ENCODE measurements at places on chromosomes 16 and 17.
A peak's percentile ranks its signal among the peaks of the same experiment; 100 is the strongest.

DNA sequence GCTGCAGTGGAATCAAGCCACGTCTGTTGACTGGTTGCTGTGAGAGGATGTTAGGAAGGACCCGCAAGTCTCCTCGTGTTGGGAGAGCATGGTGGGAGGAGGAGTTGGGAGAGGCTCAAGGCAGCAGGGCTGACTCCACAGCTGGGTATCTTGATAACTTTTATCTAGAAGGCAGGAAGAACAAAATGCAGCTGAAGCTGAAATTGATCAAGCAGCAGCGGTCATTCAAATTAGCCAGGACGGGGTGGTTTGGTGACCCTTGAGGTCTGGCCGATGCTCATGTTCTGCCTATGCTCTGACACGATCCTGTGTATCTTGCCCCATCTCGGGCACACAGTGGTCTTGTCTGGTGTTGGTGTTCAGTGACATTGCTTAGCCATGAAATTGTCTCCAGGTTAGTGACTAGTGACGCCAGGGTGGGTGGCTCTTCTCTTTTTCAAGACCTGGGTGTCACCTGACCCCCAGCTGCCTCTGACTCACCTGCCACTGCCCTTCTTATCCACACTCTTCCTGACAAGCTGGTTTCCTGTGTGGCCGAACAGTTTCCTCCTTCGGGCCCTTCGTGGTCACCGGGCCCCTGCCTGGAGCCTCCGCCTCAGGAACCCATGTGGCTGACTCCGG lies 19.1 kb downstream of the NPTX1 start:
- DNase-seq = no peak

GRCh38 chr16:53946746-53947386 lies 242.9 kb downstream of the FTO start:
- DNase-seq = no peak

GRCh38 chr17:60149691-60150582 lies at the start of gene CA4:
CA4 (plus strand) TSS chr17:60149973; CDS start chr17:60150035, 62 bp downstream.
- no peak for DNase-seq

DNA sequence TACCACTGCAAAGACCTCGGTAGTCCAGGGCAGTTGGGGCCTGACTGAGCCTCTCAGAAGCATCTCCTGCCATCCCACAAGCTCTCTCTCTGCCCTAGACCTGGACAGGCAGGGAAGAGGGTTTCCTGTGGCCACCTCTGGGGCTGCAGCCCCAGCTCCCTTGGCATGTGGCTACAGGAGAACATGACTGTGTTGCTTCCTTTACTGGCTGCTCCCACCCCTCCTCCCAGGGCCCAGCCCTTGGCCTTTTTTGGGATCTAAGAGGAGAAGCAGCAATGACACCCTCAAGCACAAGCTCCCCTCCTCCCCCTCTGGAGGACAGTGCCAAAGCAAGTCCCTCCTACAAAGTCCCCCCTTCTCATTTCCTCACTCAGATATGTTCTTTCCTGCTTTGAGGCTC lies 5.6 kb downstream of the MRPL27 start:
- no peak for DNase-seq

- DNase-seq = no peak
Measured at GRCh38 chr17:41539071-41539492, 11.0 kb upstream of the KRT19 start.

- peak; percentile 6 for DNase-seq
Measured at GRCh38 chr17:36687736-36688135, 86.4 kb downstream of the MRM1 start.

DNA sequence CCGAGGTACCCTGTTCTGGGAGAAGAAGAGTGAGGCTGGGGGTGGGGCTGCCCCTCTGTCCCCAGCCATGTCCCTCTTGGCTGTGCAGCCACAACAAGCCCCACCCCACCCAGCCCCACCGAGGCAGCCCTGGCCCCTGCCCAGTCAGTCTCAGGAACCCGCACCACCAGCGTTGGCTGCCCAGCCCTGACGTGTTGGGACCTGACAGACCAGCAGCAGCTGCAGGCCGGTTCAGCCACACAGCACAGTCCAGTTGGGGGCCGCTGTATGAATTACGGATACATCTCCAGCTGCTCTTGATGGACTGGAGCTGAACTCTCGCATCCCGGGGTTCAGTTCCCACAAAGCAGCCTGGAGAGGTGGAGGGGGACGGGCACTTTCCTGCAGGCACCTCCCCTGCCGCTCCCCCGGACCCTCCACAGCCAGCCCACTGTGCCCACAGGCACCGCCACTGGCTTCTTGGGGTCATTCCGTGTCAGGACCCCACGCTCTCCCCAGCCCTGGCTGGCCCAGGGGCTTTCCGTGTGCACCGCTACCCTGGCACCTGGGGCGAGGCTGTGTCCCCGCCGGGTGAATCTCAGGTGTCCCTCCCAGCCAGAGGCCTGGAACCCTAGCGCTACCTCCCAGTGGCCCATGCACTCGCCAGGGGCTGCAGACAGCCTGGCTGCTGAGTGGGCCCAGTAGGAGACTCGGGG lies 7.1 kb downstream of the CDH15 start:
- DNase-seq = no peak

GRCh38 chr17:10527419-10527818 lies 9.1 kb upstream of the MYH1 start:
- no peak for DNase-seq

DNA sequence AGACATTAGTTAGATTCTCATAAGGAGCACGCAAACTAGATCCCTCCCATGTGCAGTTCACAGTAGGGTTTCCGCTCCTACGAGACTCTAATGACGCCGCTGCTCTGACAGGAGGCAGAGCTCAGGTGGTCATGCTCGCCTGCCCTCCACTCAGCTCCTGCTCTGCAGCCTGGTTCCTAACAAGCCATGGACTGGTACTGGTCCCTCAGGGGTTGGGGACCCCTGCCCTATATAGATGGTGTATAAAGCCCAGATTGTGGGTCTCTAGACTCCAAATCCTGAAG lies 52.1 kb upstream of the LYRM9 start:
- DNase-seq = no peak

- no peak for DNase-seq
Measured at GRCh38 chr17:12867726-12868125, 78.4 kb downstream of the ARHGAP44 start.

- no peak for DNase-seq
Measured at GRCh38 chr16:1414532-1415260, at the start of gene UNKL. UNKL (minus strand) TSS chr16:1414704; CDS start chr16:1414691, 13 bp downstream.

- DNase-seq = no peak
Measured at GRCh38 chr16:84214451-84215066, 23.6 kb downstream of the ADAD2 start.

DNA sequence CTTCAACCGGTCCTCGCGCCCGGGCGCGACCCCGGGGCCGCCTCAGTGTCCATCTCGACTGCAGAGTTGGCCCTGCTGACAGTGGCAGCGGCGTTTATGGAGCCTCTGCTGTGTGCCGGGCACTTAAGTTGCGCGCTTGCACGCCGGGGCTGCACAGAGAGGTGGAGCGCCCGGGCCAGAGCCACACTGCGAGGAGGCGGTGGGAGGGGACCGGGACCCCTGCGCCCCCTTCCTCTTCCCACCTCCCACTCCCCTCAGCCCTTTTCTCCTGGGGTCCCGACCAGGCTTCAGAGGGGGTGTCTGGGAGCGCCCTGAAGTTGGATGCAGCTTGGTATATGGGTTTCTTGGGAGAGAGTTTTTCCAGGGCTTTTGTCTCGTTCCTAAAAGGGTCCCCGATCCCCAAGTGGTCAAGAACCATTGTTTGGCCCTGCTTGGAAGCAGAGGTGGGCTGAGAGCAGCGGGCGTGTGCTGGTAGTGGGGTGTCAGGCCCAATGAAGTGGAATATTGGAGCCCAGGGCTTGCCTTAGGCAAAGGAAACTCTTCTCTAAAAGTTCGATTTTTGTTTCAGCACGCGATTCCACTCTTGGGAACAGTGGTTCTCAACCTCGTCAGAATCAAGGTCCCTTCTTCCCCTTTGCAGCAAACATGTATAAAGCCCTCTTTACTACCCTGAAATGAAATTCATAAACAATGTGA lies 605 bp downstream of the MRTFB start:
- no peak for DNase-seq

GRCh38 chr16:1691956-1692355 lies 13.9 kb downstream of the JPT2 start:
- DNase-seq = no peak

Measured in NCI-H2107 (cell line).